Prostate gland (tissue), 2 donors: ENCODE measurements at places on chromosomes 6 and 20. TPM values are rescaled to one million over a fixed set of nuclear protein-coding genes. Genes with fewer than 3 reads are reported as not detected.

GRCh38 chr20:49460916-49461315 is 21.6 kb downstream of the KCNB1 start:
- H3K4me3 ChIP-seq = no peak overlapping the region
- DNase-seq = no peak
- H3K27me3 ChIP-seq = no peaks in the 10 kb centered on the region
- no peak overlapping the region for H3K27ac ChIP-seq

DNA sequence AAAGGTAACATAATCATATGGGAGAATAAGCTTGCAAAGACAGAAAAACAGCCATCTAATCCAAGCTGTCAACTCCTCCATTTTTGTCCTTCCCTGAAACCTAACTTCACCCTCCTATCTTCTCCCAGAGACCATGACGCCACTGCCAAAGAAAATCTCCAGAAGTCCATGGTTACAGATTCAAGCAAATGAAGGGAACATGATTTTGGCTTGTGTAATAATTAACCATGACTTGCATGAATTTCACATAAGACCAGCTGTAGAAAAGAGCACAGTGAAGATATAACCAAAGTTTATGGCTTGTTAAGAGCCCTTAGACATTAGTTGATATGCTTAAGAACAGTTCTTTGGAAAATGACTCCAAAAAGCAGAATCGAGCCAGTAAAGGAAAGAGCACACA is 342.1 kb upstream of the NRSN1 start:
- H3K4me3 ChIP-seq = no peak overlapping the region
- no peak for DNase-seq
- no peak overlapping the region for H3K27ac ChIP-seq
- H3K4me1 ChIP-seq = no peaks in the 10 kb centered on the region

The MTG2 gene
- total RNA-seq = 53.0 TPM

GRCh38 chr6:133805876-133806275 is 83.0 kb upstream of the TCF21 start:
- H3K27ac ChIP-seq = no peak overlapping the region
- no peaks in the 10 kb centered on the region for H3K27me3 ChIP-seq
- no peak for DNase-seq

The GPR63 gene
- total RNA-seq = 0.96 TPM
